ENCODE measurements at places on chromosomes 3 and 15.

DNA sequence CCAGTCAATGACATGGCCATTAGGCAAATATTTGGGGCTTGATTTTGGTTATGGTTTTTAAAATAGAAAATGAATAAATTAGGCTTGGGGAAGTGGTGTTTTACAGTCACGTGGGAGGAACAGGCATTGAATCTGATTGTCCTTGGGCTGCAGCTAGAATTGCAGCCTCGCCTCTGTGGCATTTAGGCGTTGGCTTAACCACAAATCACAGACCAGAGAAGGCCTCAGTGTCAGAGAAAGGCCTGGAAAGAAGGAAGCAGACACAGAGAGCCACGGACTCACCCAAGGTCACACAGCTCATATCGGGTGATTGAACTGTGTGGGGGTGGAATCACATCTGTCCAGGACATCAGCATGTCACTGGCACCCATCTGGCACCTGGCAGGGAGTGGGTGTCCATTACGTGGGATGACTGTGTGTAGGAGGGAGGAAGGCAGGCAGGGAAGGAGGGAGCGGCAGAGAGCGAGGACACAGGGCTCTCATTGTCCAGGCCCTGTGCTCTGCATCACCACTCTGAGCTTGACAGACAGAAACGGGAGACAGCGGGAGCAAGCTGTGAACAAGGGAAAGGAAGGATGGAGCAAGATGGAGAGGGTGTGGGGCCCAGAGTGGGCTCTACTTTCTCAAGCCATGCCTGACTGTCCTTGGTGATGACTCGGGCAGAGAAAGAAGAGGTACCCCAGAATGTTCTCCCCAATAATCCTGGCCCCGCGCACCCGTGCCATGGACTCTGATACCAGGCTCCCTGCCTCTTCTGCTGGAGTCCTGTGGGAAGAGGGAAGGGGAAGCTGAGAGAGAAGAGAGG lies 186.4 kb downstream of the FAM43A start:
- peak; percentile 16 for DNase-seq

DNA sequence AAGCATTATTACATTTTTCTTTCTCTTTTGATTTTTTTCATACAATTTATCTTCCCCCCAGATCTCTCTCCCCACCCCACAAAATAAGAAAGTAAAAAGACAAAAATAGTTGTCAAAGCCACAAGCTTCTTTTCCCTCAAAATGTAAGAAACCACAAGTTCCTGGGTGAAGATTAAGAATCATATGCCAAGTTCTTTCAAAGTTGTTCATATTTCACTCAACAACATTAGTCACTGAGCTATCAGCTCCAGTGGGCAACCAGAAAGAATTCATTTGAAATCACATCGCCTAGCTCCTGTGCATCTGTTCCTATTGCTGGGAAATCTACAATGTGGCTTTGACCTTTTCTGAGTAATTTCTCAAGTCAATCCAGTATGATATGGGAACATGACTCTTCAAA lies 681.6 kb upstream of the ARPP21 start:
- DNase-seq = no peak

DNA sequence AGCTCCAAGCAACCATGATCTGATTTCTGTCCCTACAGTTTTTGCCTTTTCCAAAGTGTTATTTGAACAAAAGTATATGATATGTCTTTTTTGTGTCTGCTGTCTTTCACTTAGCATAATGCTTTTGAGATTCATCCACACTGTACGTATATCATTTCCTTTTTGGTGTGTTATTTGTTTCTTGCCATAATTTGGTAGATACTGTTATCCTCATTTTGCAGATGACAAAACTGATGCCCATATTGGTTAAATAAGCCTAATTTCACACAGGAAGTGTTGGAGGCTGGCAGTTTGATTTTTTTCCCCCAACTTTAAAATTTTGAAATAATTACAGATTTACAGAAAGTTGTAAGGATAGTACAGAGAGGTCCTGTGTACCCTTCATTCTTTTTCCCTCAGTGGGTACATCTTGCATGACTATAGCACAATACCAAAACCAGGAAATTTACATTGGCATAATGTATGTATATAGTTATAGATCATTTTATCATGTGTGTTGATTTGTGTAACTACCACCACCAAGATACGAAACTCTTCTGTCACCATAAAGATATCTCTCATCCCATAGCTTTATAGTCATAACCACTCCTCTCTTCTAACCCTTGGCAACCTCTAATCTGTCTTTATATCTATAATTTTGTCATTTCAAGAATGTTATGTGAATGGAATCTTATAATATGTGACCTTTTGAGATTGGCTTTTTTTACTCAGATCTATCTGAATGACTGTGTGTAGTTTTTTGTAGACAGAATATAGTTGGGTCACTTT lies 55.6 kb downstream of the RASA2 start:
- DNase-seq = no peak

- DNase-seq = no peak
These were observed 93.6 kb upstream of the NEO1 start for GRCh38 chr15:72958634-72959033.

DNA sequence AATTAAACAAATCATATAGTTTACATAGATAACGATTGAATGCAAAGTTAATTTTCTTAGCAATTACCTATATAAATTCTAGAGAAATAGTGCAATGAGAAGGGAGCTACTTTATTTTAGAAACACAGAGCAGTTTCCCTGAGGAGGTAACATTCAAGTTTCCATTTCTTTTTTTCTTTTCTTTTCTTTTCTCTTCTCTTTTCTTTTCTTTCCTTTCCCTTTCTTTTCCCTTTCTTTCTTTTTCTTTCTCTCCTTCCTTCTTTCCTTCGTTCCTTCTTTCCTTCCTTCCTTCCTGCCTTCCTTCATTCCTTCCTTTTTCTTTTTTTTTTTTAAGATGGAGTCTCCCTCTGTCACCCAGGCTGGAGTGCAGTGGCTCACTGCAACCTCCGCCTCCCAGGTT lies 417.3 kb downstream of the NLGN1 start:
- no peak for DNase-seq

- DNase-seq = no peak
These were observed 827 bp downstream of the SLC25A36 start for GRCh38 chr3:140942221-140943104.

DNA sequence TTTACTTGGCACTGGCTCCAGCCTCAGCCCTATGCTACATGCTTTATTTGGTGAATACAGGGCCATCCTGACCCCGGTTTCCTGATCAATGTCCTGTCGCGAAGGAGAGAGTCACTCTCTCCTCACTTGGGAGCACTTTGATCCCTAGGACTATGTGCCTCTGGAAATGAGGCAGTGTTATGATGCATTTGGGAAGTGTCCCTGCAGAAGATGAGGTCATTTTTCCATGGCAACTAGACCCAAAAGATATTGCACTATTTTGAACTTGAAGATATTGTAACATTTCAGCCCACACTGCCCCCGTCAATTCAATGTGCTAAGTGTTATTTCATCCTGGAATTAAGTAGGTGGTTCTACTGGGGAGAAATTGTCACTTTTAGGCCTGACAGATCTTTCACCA lies 68.0 kb downstream of the LRRK1 start:
- DNase-seq = no peak

GRCh38 chr3:62601238-62602070 lies 228.1 kb upstream of the FEZF2 start:
- peak; percentile 55 for DNase-seq

- DNase-seq = no peak
These were observed 191.9 kb upstream of the IL12A start for GRCh38 chr3:159796744-159797143.

DNA sequence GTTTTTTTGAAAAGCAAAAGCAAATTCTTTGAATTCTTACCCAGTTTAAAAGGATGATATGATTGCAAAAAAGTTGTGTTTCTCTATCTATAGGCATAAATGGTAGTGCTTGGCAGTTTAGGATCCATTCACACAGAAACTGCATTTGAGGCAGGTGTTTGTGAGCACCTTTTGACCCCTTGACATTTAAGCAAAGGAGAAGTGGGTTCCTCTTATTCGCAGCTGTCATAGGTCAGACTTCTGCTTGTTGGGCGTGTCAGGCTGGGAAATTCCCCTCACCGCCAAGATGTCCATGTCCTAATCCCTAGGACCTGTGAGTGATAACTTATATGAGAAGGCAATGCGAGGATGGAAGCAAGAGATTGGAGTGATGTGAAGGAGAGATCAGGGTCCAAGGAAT lies 67.4 kb downstream of the SH3GL3 start:
- DNase-seq = no peak

DNA sequence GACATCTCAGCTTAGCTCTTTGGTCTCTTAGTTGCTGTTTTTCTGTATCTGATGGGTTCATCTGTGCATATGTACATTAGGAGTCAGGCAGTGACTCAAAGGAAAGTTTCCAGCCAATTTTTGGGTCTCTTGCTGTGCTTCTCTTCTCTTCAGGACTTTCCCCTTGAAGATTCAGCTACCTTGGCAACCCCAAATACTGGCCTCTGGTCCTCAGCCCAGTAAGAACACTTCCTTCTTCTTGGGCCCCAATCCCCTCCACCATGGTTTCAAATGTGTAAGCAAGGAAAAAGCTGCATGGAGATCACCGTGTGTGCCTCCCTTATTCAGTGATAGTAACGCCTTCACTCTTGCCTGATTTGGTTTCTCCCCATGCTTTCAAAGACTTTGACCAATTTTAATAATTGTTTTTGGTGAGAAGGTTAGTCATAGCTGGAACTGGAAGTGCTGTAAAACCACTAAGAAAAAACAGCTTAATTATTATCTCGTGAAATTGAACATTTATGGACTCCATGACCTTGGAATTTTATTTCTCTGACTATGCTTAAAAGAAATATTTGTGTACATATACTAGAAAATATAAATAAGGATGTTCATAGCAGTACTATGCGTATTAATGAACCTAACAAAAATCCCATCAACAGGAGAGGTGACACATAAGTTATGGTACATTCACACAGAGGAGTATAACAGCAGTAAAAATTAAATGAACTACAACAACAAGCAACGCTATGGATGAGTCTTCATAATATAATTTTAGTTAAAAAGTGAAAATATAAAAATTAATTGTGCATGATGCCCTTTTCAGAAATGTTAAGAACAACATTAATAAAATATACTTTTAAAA lies 125.3 kb upstream of the BCL6 start:
- DNase-seq = no peak
